SW 1271 (cell line): ENCODE measurements at places on chromosomes 11 and 22.

DNA sequence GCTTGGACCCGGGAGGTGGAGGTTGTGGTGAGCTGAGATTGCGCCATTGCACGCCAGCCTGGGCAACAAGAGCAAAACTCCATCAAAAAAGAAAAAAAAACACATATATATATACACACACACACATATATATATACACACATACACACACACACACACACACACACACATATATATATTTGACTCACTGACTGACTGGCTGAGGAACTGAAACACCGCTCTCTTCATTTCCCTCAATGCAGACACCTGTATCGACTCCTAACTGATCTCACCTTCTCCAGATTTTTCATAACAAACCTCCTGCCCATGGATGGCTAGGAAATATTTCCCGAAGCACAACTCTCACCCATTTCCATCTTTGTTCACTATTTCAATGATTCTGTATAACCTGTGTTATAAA is 140.7 kb upstream of the ANO3 start:
- DNase-seq, result no peak

GRCh38 chr11:73244589-73245240 is 26.6 kb downstream of the P2RY2 start:
- no peak for DNase-seq

DNA sequence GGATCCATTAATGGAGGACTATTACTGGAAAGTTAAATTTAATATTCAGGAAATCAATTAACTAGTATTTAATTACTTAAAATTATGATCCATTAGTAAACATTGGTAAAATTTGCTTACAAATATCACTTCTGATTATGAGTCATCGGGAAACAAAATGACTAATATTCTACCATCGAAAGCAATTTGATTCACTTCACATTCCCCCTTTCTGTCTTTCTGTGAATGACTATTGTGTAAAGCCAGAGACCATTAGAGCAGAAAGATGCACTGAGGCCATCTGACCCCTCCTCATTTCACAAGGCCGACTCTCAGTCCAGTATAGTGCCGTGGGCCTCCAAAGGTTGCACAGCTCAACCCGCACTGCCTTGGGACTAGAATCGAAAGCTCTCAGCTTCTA is 619.0 kb downstream of the OPCML start:
- DNase-seq, result no peak

DNA sequence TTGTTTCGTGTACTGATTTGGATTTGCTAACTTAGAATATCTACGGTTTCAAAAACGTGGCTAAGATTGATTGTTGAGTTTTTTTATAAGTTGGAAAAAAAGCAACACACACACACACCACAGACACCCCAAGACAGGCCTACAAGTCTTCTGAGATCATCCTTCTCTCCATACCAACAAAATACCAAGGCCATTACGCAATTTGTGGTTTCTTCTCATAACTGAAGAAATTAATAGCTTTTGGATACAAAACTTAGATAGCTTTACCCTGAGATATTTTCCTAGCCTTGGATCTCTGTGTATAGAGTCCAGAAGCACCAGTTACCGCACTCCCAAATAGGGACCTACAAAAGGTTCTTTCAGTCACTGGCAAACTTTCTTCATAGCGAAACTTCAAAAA is 113.6 kb downstream of the SIK3 start:
- DNase-seq, result no peak

DNA sequence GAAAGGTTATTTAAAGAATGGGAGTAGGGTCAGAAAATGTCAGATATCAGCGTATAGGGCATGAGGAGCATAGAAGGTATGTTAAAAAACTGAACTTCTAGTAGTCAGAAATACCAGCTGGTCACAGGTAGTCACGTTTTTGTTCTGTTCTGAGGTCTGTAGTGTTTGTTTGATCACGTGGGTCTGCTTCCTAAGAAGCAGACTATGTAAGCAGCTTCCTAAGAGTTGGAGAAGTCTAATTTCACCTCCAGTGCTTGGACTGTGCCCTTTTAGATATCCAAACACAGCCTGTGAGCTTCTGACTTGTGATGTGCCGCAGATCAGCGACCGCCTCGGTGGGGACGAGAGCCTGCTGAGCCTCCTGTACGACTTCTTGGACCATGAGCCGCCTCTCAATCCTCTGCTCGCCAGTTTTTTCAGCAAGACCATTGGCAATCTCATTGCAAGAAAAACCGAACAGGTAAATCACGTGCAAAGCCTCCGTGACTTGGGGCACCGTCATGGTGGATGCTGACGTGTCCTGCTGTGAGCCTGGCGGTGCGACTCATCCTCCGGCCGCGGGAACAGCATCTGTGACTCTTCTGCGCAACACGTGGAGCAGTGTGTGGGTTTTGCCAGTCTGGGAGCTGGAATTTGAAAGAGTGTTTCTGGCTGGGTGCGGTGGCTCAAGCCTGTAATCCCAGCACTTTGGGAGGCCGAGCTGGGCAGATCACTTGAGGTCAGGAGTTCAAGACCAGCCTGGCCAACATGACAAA is 63.5 kb downstream of the PPP6R2 start:
- DNase-seq, result no peak

- peak; percentile 31 for DNase-seq
Measured at GRCh38 chr22:38923463-38924346, 33.7 kb upstream of the APOBEC3A start.
